ENCODE measurements at places on chromosomes 2 and 18. TPM values are rescaled to one million over a fixed set of nuclear protein-coding genes. Genes with fewer than 3 reads are reported as not detected.

Gene DNER
- 3.5 TPM for total RNA-seq

Gene DTNA
- total RNA-seq, result 7.1 TPM

Gene TNFRSF11A
- 0.06 TPM for total RNA-seq

Gene RGPD5
- 11.1 TPM for total RNA-seq

Gene ATG16L1
- total RNA-seq, result 34.2 TPM

Gene CACNB4
- 0.11 TPM for total RNA-seq

Gene EVA1A
- total RNA-seq, result 21.4 TPM

Gene GLI2
- total RNA-seq, result 0.64 TPM

Gene SCN9A
- total RNA-seq, result 1.1 TPM

Gene EHD3
- total RNA-seq, result 10.9 TPM

Gene TOGARAM2
- 0.75 TPM for total RNA-seq

Gene GPR148
- not detected for total RNA-seq

Gene BOLL
- not detected for total RNA-seq

Gene FAM110C
- total RNA-seq, result not detected

Gene ZNF892
- 4.6 TPM for total RNA-seq

Gene CHRNG
- 0.83 TPM for total RNA-seq

Gene ONECUT2
- total RNA-seq, result under 0.01 TPM

Gene IL37
- not detected for total RNA-seq

Gene RIT2
- not detected for total RNA-seq

Gene MALT1
- total RNA-seq, result 20.5 TPM

Gene TBR1
- not detected for total RNA-seq

Gene MEMO1
- total RNA-seq, result 47.8 TPM

Gene FNDC4
- 25.9 TPM for total RNA-seq

Gene PLGLB1
- 0.96 TPM for total RNA-seq

Gene TWIST2
- 28.5 TPM for total RNA-seq

Gene IDH1
- 73.2 TPM for total RNA-seq

Gene DRC1
- not detected for total RNA-seq

Gene PDE1A
- 3.5 TPM for total RNA-seq

Gene GKN1
- not detected for total RNA-seq

Gene NMUR1
- not detected for total RNA-seq

Gene MAL
- total RNA-seq, result not detected

Gene TRIB2
- total RNA-seq, result 15.6 TPM

Gene AGXT
- not detected for total RNA-seq

Gene STPG4
- 0.19 TPM for total RNA-seq

Gene MC4R
- not detected for total RNA-seq

Gene RAPGEF4
- 0.23 TPM for total RNA-seq

Gene SERPINB13
- total RNA-seq, result not detected

Gene SERPINB4
- total RNA-seq, result not detected

Gene ID2
- 240 TPM for total RNA-seq

Gene TSN
- 62.7 TPM for total RNA-seq

Gene PAX3
- total RNA-seq, result 1.6 TPM

Gene LAPTM4A
- 134 TPM for total RNA-seq

Gene RBBP8
- 49.6 TPM for total RNA-seq

Gene TDRD15
- not detected for total RNA-seq

Data from LHCN-M2 (cell line).